Kasumi-1 (cell line): ENCODE measurements at places on chromosomes 7 and 10.

- no peak for DNase-seq
Observed at GRCh38 chr7:21605008-21605585, 62.3 kb downstream of the DNAH11 start.

- no peak for DNase-seq
Observed at GRCh38 chr10:32582946-32583345, 137.0 kb downstream of the CCDC7 start.

- DNase-seq: no peak
Observed at GRCh38 chr7:1752111-1752510, 82.0 kb downstream of the ELFN1 start.

DNA sequence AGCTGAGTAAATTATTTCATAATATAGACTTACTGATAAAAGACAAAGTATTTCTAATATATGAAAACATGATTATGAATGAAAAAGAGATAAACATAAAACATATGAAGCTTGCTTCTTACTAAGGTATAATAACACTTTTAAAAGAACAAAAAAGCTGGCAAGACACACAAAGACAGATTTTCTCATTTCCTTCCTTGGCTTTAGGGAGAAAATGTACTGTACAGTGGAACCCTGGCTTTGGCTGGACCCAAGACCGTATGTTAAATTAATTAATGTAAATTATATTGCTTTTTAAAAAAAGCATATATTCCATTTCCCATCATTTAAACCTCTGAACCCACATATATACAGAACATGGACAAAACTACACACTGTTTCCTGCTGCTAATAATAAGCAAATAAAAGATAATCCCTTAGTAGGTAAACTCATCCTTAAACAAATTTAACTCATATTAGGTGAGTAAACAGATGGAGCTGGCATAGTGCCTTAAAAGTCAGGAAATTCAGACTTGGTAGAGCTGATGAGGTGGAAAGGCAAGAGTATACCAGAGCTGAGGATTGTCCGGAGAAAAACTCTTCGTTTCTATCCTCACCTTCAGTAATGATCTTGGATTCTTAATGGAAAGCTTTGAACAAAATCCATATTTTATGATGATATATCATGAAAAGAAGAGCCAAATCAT, 1016.4 kb upstream of the KCND2 start:
- no peak for DNase-seq

DNA sequence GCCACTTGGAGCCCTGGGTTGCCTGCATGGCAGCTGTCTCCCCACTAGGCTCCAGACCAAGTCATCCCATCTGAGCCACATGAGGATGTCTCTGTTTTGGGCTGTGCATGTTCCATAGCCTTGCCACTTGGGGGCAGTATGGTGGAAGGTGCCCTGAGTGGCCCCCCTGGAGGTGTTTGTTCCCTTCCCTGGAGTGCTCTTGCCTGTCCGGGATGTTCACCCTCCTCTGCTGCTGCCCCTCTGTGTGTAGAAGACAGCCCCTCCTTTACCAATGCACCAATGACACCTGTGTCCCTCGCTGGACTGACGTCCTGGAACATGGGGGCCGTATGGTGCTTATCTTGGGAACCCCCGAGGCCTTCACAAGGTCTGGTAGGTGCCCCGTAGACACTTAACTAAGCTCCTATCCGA, 100.2 kb downstream of the ACTR3B start:
- DNase-seq: peak; percentile 79

GRCh38 chr10:6580279-6581029, 378 bp upstream of the PRKCQ start:
- DNase-seq: peak; percentile 91

DNA sequence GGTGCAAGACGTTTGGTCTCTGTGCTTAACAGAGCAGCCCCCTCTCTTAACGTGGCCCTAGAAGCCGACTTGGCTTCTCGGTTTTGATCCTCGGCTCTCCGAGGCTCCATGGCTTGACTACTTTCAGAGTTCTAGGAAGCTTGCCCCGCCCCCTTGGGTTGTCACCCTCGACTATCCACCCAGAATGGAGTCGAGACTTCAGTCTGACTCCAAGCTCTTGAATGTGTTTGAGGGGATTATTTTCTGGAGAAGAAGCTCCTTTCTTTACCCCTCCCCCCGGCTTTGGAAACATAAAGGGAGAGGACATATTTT, 448 bp downstream of the SEC24C start:
- peak; percentile 80 for DNase-seq

- no peak for DNase-seq
Observed at GRCh38 chr10:123906296-123906695, 14.7 kb upstream of the CPXM2 start.

- DNase-seq: peak; percentile 23
Observed at GRCh38 chr10:93751832-93752231, 5.9 kb upstream of the LGI1 start.

- no peak for DNase-seq
Observed at GRCh38 chr7:55299273-55299967, 65.7 kb upstream of the LANCL2 start.

GRCh38 chr7:33623267-33623666, 282.1 kb upstream of the BMPER start:
- DNase-seq: no peak

GRCh38 chr7:149751043-149751775, 22.2 kb downstream of the ZNF467 start:
- DNase-seq: peak; percentile 14

- DNase-seq: no peak
Observed at GRCh38 chr7:140079121-140079536, 16.4 kb upstream of the PARP12 start.

GRCh38 chr10:126060261-126060931, 164.0 kb downstream of the FANK1 start:
- DNase-seq: no peak

- no peak for DNase-seq
Observed at GRCh38 chr10:80555415-80555814, 17.7 kb downstream of the SH2D4B start.

DNA sequence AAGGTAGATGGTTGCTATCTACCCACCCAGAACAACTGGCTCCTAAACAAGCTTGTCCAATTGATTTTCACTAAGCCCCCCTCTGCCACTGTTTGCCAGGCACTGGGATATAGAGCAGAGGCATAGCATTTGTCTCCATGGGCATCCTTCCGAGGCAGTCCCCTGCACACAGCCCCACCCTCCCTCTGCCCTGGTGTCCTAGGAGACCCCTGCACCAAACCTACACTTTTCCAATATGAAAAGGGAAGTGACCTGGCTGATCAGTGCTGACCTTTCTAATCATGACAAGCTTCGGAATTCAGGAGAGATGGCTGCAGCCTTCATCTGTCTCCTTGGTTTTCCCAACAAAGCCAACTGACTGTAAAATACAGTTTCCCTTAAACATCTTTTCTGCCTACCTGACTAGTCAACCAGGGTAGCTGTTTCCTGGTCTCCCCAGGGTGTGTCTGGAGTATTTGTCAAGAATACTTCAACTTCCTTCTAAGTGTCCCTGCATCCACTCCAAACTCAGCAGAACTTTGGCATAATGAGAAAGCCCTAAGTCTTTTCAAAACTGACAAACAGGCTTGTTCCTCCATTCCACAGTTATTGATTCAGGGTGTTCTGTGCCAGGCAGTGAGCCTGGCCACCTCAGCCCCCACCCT, 7.6 kb upstream of the SLC18A3 start:
- no peak for DNase-seq

DNA sequence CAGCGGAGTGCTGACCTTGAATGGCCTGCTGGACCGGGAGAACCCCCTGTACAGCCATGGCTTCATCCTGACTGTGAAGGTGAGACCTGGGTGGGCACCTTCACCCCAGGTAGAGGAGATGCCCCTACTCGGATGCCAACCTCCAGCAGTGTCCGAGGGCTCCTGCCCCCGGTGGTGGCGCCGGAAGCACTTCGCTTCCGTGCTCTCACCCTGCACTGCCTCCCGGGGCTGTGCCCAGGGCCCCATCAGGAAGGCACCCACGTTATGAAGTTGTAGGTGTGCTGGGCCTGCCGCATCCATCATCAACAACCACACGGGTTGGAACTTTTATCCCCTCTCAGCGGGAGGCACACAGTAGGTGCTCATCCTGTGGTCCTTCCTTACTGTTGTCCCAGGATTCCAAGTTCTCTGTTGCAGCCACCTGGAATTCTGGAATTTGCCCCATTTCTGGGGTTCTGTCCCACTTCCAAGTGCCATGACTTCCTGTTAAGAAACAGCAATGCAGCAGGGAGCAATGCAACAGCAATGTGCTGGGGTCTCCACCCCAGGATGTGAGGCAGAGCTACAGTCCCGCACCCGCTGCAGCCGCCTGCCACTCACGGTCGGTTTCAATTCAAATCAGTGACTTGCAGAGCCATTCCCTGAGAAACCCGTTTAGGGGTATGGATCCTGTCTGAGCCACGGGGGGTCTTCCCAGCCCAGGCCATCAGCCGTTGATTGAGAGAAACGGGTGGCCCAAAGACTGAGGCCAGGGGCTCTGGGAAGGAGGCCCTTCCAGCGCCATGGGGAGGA, 103.8 kb downstream of the C10orf105 start:
- no peak for DNase-seq

- no peak for DNase-seq
Observed at GRCh38 chr7:103299660-103300059, 2.4 kb downstream of the PMPCB start.

DNA sequence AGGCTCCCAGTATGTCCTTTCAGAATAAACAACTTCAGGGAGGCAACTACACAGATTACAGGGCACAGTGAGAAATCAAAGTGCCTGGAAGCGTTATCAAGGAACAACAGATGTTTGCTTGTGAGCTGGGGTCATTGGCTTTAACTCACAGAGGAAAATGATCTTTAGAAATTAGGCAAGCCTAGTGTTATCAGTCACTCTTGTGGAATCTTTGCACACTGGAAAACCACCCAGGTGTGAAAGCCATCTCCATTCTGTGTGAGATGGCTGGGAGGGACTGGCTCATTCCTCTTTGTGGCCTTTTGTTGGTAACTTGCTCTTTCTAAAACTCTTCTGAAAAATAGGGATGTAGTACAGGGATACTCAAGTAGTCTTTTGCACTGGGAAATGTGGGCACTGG, 716.0 kb downstream of the XPNPEP1 start:
- no peak for DNase-seq

DNA sequence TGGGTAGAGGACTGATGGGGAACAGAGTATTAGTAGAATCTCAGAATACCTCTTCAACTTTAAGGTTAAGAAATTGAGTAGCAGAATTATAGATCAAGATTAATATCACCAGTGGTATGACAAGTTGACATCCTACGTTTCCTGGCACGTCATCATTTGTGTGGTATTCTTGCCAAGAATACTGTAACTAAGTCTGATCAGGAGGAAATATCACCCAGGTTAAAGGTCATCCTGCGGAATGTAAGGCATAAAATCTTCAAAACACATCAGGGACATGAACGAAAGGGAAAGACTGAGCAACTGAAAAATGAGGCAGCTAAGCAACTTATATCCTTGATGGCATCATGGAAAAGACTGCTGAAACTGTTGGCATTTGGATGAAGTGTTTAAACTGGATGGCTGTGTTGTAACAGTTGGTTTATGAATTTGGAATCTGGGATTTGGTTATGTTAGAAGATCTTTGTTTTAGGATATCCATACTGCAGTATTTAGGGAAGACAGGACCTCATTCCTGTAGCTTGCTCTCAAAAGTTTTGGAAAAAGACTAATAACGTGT, 86.1 kb downstream of the TRIM24 start:
- DNase-seq: no peak

- no peak for DNase-seq
Observed at GRCh38 chr10:8338177-8338766, 283.8 kb downstream of the GATA3 start.
